ENCODE measurements at places on chromosomes 4 and X.

- DNase-seq, result no peak
These were observed 12.6 kb downstream of the NR0B1 start for GRCh38 chrX:30296408-30297254.

DNA sequence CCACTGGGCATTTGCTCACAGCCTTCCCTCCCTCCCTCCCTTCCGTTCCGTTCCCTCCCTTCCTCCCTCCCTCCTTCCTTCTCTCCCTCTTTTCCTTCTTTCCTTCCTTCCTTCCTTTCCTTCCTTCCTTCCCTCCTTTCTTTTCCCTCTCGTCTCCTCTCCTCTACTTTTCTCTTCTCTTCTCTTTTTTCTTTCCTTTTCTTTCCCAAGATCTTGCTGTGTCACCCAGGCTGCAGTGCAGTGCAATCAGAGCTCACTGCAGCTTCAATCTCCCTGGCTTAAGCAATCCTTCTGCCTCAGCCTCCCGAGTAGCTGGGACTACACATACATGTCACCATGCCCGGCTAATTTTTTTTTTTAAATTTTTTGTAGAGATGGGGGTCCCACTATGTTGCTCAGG lies 26.7 kb upstream of the ING2 start:
- DNase-seq, result no peak

GRCh38 chr4:4477391-4477790 lies 64.5 kb downstream of the STX18 start:
- DNase-seq, result no peak

GRCh38 chr4:8874896-8875680 lies 3.4 kb upstream of the HMX1 start:
- DNase-seq, result no peak

- DNase-seq, result no peak
These were observed 145.1 kb downstream of the AMELX start for GRCh38 chrX:11438380-11438723.

- no peak for DNase-seq
These were observed 6.4 kb upstream of the SCML2 start for GRCh38 chrX:18360867-18361266.

- DNase-seq, result no peak
These were observed 95.7 kb downstream of the SPANXN4 start for GRCh38 chrX:143121477-143121876.

- DNase-seq, result no peak
These were observed 26.1 kb upstream of the SORBS2 start for GRCh38 chr4:185838104-185838452.

- no peak for DNase-seq
These were observed 191.7 kb upstream of the GPC4 start for GRCh38 chrX:133606990-133607389.

DNA sequence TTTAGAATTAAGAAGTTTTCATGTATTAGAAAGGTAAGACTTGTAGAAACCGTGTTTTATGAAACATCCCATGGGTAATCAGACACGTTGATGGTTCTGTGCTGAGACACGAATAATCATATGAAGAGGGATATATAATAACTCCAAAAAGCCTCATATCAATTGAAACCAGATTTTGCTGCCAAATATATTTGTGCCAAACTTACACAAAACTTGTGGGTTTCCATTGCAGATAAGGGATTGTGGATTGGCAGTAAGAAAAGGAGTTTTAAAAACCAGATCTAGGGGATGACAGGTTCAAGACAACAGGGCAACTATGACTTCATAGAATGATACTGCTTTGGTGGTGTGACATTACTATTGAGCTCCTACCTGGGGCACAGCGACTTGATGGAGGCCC lies 616.1 kb downstream of the BCOR start:
- DNase-seq, result no peak

DNA sequence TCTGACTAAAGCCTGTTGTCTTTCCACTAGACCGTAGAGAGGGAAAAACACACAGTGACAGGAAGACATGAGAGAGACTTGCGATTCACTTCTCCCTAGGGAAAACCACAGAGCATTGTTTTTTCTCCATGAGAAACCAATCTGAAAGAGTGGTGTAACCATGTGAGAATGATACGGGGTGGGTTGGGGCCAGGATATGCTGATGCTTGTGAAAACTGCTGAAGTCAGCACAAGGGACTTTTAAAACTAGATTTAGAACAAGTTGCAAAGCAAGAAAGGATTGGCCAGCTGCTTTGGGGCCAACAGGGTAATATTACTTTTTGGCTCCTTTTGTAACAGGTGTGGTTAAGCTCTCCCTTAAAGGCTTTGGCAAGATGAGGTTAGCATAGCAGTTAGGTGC lies 66.1 kb downstream of the NHSL2 start:
- no peak for DNase-seq

DNA sequence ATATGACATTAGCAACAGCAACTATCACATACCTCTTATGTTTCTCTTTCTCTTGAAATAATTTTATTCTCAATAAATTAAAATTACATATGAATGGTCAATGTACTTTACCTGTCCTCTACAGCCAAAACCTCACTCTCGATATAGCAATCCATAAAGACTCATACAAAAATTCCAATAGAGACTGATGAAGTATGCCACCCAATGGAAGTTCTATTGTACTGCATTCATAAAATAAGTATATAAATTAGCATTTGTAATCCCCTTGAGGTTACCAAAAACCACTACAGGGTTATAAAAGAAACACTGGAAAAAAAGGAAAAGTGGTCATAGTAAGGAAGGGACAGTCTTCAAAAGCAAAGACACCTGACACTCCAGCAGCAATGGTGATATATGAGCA lies 32.8 kb downstream of the CLDN2 start:
- DNase-seq, result no peak
